ENCODE measurements at places on chromosomes 5 and 9.

- DNase-seq: no peak
Observed at GRCh38 chr9:70110194-70111041, 66.8 kb downstream of the MAMDC2 start.

DNA sequence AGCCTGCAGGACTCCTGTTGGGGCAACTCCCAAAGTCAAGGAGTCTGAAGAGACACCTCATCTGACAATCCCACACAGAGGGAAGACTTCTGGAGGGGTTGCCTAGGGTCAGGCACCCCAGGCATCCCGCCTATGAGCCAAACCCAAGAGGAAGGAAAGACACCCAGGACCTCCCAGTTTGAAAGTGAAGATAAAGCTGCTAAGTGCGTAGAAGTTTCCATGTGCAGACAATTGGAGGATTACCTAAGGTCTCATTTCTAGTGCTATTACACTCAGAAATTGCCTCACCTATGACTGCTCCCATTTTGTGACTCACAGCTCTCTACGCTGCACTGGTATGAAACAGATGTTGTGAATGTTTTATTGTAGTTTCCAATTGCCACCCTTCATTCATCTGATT is 322.9 kb downstream of the SLIT3 start:
- no peak for DNase-seq

DNA sequence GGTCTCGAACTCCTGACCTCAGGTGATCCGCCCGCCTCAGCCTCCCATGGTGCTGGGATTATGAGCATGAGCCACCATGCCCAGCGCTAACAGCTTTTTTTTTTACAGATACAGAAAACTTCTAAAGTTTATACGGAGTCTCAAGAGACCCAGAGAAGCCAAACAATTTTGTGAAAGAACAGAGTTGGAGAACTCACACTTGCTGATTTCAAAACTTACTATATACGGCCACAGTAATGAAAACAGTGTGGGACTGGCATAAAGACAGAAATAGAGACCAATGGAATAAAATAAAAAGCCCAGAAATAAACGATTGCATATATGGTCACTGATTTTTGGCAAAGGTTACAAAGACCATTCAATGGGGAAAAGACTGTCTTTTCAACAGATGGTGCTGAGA is 85.6 kb upstream of the CACNA1B start:
- no peak for DNase-seq

DNA sequence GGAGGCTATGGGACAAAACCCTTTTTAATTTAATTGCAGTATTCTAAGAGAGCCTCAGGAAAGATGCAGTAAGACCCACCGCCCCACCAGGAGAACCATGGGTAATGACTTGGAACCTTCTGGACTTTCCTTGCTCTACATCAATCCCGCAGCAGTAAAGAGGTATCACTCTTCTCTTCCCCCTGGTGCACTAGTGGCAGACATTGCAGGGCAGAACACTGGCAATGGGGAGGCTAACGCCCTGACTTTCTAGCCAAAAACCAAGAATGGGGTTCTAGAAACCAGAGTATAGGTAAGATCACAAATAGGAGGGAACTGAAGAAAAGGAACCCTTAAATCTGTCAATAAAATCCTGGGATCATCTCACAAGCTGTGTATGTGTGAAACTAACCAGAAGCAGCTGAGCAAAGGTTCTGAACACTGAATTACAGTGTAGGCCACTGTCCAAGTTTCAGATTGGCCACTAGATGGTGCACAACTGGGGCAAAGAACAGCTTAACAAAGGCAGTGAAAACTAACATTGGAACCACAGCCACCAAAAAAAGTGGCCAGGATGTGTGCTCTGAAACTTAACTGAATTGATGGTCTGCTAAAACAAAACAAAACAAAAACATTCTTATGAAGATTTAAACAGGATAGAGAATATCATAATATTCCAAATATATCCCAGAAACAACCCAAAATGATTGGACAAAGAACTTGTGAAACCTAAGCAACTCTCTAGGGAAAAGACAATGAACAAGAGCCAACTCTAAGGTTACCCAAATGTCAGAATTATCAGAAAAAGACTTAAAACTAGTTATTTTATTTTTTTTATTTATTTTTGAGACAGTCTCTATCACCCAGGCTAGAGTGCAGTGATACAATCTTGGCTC is 6.6 kb upstream of the FAM151B start:
- no peak for DNase-seq

DNA sequence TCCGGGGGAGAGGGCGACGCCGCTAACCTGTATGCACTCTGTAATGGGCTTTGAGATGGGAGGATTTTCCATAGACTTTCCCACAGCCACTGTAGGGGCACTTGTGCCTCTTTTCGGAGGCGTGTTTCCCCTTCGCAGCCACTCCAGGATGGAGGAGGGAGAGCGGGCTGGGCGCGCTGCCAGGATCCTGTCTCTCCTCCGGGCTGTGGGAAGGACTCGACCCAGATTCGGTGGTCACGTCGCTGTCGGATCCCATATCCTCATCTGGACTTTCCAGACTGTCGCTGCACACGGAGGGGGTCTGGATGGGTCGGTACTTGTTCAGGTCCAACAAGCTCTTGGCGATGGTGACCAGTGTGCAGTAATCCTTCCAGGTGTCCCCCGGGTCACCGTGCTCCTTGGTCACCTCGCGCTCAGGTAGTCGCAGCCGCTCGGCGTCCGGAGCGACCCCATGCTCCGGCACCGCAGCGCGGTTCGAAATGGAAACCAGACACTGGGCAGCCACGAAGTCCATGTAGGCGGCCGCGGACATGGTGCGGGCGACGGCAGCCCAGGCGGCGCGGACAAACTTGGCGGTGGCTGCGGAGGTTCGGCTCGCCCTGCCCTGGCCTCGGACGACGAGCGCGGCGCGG is 1.5 kb downstream of the KLF9 start:
- DNase-seq: peak; percentile 94

DNA sequence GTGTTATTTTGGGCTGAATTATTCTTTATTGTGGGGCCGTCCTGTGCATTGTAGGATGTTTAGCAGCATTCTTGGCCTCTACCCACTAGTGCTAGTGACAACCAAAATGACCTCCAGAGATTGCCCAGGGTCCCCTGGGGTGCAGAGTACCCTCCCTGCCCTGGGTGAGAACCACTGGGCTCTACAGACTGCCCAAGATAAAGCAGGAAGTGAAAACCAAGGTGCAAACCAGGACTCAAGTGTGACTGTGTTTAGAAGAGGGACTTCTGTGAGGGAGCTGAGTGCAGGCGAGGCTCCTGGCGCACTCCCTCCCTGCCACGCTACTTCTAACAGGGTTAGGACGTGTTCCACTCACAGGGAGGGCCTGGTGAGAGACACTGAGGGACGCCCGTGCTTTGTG is 41.6 kb downstream of the USP20 start:
- no peak for DNase-seq

DNA sequence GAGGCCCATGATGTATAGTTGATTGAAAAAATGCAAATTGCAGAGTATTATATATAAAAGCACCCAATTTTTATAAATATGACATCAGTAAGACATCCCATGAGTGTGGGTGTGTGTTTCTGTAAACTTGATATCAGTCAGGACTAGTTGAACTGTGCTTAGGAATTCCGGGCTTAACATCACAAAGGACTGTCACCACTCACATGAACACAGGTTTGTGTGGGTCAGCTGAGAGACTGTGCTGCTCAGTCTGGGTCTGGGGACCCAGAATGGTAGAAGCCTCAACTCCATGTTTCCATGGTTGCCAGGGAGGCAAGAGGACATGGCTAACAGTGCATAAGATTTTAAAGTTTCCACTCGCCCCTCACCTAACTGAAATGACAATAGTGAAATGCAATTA is 120.3 kb downstream of the ADCY2 start:
- DNase-seq: no peak

DNA sequence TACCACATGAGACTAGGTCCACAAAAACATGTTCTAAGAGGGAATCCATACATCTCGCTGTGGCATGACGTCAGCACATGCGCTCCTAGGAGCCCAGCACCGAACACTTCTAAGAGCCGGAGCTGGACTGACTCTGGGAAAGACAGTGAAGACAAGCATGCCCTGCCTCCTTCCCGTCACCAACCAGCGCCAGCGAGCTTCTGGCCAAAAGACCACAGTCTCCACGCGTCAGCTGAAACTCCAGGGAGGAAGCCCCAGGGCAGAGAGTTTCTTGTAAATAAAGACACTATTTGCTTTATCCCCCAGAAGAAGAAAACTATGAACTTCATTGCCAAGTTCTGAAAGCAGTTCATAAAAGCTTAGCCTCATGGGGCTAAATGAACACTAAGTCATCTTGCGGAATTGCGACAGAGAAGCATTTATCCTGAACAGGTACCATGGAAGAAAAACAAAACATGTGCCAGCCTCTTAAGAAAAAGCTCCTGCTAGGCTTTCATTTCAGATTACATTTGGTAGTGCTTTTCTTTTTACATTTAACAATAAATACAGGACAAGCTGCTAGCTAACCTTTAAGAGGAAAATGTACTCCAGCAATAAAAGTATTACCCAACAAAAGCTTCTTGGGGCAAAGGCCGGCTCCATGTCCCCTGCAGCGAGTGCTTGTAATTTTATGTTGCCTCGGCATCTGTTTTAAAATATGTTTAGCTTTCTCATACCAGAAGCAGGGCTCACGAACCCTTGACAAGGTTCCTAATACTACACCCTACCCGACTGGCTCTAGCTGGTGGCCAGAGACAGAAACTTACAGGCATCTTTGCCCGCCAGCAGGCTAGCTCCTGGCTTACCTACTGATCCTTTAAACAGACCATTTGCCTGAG is 96.5 kb downstream of the PRRT1B start:
- DNase-seq: no peak

GRCh38 chr9:109082091-109082620 is 37.6 kb downstream of the TMEM245 start:
- DNase-seq: no peak

- DNase-seq: no peak
Observed at GRCh38 chr5:178237431-178238312, 5.1 kb upstream of the PHYKPL start.

GRCh38 chr5:59132131-59132530 is 549.3 kb downstream of the RAB3C start:
- no peak for DNase-seq

- DNase-seq: no peak
Observed at GRCh38 chr5:120599576-120599975, 135.5 kb downstream of the PRR16 start.

DNA sequence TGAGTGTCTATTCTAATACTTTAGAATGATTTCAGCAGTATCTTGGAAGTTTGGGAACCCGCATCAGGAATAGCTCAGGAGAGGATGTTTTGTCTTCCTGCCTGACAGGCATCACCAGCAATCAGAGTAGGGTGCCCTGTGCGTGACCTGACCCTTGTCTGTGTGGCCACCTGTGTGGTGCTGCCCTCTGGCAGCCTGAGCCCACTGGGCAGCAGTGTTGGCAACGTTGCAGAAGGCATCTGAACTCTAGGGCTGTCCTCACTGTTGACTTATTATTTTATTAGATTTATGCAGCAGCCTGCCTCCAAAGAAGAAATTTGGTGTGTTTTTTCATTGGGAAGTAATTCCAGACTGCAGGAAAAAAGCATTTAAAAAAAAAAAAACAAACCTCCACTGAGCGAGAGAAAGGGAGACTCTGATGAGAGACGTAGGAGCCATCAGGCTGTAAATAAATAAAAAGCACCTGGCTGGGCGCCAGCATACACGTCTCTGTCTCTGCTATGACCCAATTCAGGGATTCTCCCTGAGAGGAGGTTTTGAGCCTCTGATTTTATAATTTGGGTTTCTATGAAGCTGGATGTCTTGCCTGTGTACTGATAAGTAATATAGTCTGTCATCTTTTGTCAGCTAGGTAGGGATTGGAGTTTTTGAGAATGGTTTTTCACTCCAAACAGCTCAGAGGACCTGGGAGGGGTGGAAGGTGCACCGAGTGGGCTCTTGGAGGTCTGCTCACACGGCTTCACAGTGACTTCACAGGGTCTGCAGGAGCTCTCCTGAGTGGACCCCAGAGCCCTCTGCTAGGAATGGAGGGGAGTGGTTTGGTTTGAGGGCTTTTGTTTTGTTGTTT is 49.0 kb downstream of the FAM78A start:
- no peak for DNase-seq

DNA sequence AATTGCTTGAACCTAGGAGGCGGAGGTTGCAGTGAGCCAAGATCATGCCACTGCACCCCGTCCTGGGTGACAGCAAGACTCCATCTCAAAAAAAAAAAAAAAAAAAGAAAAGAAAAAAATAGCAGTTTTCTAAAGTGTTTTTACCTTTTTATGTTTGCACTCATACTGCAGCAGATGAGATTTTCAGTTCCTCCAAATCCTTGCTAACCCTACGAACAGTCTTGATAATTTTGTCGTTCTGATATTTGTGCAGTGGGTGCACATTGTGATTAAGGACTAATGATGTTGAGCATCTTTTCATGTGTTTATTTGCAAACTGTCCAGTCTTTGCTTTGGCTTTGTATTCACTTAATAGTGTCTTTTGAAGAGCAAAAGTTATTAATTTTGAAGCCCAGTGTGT is 42.9 kb downstream of the ZCCHC7 start:
- no peak for DNase-seq

DNA sequence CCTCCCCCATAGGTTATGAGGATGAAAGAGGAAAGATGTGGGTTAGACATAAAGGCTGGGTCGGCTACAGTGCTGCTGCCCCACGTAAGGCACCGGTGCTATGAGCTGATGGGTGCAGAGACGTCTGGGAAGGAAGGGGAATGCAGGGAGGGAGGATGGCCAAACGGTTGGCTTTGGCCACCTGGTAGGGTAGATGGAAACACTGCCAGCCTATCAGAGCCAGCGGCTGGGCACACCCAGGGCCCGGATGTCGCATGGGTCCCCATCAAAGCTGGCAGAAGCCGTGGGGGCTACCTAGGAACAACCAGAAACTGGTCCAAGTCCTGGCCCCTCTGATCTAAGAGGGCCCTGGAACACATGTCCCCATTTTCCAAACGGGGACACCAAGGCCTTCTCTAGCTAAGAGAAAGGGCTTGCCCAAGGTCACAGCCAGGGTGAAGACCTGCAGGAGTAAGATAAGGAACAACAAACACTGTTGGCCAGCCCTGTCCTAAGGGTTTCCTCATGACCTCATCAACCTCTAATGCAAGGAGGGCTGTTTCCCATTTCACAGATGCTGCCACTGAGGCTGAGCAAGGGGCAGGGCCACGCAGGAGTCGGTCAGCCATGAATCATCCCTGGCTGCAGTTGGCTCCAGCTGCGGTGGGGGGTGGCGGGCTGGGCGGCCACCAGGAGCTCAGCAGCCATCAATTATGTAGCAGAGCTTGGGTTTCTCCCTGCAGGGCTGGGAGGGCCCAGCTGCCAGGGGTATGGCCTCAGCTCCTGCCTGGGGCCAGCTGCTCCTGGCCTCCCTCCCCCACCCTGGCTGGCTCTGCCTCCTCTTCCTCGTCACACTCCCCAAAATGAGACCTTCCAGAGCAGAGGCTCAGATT is 4.9 kb downstream of the SH3GLB2 start:
- DNase-seq: no peak

DNA sequence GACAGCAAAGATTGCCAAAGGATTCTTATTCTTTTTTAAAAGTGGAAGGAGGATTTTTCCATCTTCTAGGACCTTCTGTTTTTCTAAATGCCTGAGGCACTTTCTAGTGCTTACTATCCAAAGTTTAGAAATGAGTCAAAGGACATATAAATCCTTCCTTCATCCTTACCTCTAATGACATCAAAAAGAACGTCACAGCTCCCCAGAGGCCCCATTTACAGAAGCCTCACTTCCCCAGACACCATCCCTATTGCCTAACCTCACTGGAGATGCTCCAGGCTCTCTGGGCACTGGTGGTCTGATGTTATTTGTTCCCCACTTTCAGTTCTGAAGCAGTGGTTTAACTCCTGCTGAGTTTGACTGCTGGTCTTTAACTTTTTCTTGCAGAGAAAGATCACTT is 504.3 kb downstream of the AGTPBP1 start:
- DNase-seq: no peak
